ENCODE measurements at places on chromosomes 7 and 10. TPM values are rescaled to one million over a fixed set of nuclear protein-coding genes. Genes with fewer than 3 reads are reported as not detected.

- no peak for DNase-seq
These were observed 262.2 kb upstream of the INHBA start for GRCh38 chr7:41964849-41965745.

DNA sequence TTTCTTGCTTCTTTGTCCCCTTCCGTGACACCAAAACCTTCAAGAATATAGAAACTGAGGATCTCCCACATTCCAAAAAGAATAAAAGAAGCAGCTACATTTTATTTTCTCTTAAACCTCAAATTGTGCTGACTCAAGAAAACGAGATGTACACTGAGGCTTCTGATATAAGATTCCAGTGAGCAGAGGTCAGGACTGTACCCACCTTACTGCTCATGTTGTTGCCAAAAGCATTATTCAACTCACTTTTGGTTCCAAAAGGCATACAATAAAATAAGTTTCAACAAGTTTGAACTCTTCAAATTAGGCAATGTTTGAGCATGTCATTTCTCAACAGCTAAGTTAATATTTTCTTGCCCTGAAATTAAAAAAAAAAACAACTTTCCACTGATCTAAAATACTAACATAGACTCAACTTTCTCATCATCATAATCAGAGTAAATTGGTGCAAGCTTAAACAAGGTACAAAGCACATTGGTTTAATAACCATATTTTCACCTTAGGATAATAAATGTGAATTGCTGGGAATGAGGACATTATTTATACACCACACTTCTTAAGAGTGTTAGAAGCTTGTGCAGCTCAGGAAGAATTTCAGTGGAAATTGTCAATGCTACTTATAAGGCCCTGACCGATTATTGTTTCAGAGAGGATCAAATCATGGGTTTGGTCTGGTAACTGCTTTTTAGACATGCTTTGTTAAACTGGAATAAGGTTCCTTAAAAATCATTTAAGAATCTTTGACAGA, 629.0 kb upstream of the IGFBP3 start:
- no peak for DNase-seq

DNA sequence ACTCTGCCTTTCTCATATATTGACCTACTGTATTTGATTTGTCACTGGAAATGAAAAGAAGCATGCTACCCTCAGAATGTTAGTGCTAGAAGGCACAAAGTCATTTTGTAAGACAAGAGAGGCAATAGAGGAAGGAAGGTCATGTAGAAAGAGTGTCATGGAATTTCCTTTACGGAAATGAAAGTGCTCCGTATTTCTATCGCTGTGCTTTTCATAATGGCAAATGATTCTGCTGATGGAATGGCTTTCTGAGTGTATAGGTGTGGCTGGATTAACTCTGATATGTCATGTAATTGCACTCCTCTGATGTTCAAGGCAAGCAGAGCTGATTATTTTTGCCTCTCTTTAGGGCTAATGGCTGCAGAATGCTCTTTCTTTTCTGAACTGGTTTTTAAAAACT, 15.5 kb upstream of the STEAP4 start:
- no peak for DNase-seq

- DNase-seq: no peak
These were observed 21.3 kb upstream of the HNRNPH3 start for GRCh38 chr10:68310531-68310930.

The LSM8 gene
- total RNA-seq: 27.9 TPM

DNA sequence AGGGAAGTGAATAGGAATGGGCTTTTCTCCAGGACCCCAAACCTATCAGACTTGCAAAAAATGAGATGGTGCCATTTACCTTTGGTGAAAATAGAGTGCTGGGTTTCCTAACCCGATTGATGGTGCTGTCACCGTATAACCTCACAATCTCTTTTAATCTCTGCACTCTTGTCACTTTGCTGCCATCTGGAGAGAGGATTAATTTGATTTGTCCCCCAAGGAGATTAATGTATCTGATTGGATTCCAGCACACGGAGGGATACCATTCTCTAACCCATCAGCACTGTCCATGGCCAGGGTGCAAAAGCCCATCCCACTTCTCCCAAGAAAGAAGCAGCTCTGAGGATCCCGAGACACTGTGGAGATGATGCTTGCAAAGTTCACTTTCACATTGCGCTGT, 86.3 kb upstream of the NFE2L3 start:
- no peak for DNase-seq

The HERC4 gene
- 119 TPM for total RNA-seq

DNA sequence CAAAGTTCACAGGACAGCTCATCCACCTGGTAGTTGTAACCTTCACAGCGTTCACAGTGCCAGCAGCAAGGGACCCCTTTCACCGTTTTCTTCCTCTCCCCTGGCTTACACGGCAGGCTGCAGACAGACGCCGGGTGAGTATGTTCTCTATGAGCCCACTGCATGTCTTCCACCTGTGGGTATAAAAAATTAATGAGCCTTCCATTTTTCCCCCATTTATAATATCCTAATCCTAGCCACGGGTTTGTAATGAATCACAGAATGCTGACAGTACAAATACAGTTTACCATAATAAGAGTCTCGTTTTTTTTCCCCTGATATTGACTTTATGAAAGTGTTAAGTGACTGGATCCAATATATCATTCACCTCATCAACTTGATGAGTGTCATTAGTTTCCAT, 719.0 kb downstream of the GRM8 start:
- DNase-seq: no peak

- no peak for DNase-seq
These were observed 5.0 kb upstream of the ATXN7L1 start for GRCh38 chr7:105881439-105881838.

The ITPRID1 gene
- total RNA-seq: not detected

- DNase-seq: no peak
These were observed 6.6 kb downstream of the LDB3 start for GRCh38 chr10:86674912-86675311.

The C10orf143 gene
- 1.0 TPM for total RNA-seq

- DNase-seq: no peak
These were observed 47.5 kb upstream of the PODXL start for GRCh38 chr7:131603932-131604331.

The ZNF735 gene
- not detected for total RNA-seq

GRCh38 chr10:48901319-48901718, 38.3 kb downstream of the LRRC18 start:
- DNase-seq: no peak

GRCh38 chr7:67391168-67391567, 394.5 kb downstream of the TYW1 start:
- no peak for DNase-seq

The SPDYE9 gene
- not detected for total RNA-seq

- no peak for DNase-seq
These were observed 357.9 kb downstream of the PTEN start for GRCh38 chr10:88221010-88221973.

The ANKRD7 gene
- 1.0 TPM for total RNA-seq
